AG08396 (cell line): ENCODE measurements at places on chromosomes 3 and 15.

DNA sequence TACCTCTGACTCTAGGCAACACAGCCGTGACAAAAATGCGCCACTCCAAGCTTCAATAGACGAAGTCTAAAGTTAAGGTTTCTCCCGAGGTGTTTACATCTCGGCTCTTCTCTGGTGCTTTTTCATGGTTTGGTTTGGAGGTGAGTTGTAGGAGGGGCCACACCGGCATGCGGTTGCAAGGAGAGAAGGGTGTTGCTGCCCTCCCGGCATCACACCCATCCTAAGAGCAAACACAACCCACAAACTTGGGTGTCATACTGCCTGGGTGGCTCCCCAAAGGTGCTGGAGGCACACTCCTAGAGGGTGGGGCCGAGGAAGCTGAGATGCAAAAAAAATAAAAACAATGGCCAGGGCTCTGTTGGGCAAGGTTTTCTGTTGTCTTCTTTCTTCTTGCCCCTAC lies 225.2 kb upstream of the ICE2 start:
- no peak for DNase-seq

DNA sequence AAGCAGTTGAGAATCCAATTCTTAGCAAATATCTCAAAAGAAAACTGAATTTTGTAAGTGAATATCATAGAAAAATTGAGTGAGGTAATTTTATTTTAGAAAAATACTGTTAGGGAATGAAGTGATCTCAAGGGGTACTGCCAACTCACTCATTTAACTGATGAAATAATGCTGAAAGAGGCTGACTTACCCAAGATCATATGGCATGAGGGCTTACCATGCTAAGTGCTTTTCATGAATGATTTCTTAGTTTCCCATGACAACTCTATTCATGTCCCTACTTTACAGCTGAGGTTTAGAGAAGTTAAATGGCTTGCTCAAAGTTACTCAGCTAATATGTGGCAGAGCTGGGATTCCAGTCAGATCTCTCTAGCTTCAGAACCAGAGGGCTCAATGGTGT lies 30.6 kb downstream of the CCDC14 start:
- DNase-seq = no peak

- no peak for DNase-seq
Observed at GRCh38 chr3:146337991-146338390, 87.1 kb upstream of the PLSCR4 start.

DNA sequence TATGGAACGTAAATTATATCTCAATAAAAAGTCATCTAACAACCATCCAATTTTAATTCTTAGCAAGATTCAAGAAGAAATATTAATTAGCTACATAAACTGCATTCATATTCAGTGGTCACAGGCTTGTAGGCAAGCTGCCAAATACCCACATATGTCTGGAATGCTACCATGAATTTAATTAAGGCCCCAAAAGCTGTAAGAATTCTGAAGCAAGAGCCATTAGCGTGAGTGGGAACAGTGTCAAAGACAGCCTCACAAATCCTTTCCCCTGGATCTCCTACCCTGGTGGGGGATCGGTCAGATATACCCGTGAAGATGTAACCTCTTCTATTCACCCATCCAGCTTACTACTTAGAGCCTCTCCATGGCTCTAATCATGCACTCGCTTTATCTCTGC lies 40.0 kb downstream of the ATG7 start:
- no peak for DNase-seq

GRCh38 chr15:82649226-82649999 lies 2.2 kb upstream of the CPEB1 start:
- no peak for DNase-seq

- peak; percentile 17 for DNase-seq
Observed at GRCh38 chr3:178454726-178455125, 81.5 kb upstream of the KCNMB2 start.

DNA sequence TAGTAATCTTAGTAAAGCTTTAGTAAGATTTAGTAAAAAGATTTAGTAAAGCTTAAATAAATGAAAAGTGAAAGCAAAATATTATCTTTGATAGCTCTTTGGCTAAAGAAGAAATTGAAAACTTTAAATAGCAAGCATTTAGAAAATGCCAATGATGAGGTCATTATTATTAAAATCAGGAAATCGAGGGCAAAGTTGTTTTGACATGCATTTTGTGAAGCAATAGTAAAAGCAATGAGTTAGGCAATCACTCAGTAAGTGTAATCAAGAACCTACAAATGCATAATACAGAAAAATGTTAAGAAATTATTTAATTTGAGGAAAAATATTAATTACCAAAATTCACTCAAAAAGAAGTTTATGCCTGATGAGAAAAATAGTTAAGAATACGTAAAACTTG lies 280.3 kb upstream of the MME start:
- DNase-seq = no peak

DNA sequence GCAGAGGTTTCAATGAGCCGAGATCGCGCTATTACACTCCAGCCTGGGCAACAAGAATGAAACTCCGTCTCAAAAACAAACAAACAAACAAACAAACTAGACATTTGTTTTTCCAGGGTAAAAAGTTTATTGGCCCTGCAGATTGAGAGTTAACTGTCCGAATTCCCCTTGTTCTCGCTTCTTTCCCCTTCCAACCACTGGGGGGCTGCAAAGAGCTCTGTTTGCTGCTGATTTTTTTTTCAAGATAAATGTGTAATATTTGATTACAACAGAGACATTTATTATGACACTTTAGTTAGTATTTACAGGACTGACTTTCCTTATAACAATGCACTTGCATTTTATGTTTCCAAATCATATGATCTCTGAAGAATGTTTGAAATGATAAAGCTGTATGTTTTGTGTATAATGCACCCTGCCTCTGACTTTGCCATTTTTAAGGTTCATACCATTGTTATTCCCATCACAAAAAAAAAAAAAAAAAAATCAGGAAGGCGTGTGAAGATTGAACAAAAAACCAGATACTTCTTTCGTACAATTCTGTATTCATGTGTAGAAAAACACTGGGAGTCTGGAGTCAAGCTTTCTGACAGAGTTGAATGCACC lies 2.8 kb downstream of the CLSTN2 start:
- DNase-seq = peak; percentile 66

- DNase-seq = no peak
Observed at GRCh38 chr15:29880341-29880740, 58.1 kb upstream of the TJP1 start.

- peak; percentile 64 for DNase-seq
Observed at GRCh38 chr15:94206463-94207167, 24.7 kb upstream of the MCTP2 start.

DNA sequence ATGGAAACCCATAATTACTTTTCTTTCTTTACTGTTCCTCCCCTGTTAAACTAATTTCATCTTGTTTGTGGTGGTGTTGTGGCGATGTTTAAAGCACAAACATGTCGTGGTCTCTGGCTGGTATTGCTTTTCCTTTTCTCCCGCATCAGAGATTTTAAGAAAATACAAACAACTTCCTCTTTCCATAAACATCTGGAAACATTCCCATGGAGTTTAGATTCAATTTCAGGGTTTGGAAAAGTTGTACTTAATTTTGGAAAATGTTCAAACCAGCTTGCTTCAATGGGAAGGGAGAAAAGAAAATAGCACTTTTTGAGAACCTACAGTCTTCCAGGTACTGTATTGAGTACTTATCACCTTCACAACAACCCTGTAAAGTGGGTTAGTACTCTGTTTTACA lies 30.4 kb downstream of the STARD9 start:
- DNase-seq = no peak

DNA sequence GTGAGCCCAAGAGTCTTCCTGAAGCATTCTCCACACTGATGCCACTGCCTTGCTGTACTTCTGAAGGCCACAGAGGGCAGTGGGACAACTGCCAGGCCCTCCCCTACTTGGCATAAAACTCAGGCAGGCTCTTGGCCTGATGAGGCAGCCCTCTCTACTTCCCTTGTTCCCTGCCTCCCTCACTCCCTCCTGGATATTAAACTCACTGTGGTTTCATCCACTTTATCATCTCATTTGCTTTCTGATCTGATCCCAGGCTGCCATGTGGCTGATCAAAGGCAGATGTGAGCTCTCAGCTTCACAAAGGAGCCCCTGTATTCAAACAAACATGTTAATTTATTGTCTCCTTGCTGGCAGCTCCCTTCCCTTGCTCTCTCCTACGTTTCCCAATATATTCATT lies 533.5 kb downstream of the IGSF11 start:
- DNase-seq = peak; percentile 3

DNA sequence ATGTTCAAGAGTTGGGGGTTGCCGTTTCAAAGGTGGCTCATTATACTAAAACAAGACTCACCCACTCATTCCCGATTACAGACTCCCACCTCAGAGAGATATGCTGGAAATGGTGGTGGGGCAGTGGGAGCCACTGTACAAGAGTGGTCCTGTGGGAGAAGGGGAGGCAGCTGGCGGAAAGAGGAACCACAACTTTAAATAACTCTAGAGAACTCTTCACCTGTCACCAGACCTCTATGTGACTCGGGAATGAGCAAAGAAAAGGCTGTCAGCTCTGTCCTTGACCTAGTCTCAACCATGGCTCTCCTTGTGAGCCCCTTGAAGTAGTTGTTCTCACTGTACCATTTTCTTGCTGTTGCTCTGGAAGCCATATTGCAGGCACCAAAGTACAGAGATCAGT lies 293.8 kb downstream of the CHST2 start:
- DNase-seq = no peak

DNA sequence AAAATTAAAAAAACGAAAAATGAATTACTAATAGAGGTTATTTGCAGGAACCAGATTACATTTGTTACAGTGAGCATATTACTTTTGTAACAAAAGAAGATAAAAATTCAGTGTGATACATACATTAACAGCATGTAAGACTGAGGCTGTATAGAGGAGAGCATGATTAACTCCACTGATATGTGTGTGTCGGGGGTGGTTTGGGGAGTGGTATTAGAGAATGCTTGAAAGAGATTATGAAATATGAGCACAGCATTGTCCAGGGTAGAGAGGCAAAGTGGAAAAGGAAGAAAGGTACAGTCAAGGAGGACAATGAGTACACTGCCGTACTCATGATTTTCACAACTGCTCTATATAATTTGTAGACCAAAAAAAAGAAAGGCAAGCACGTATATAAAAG lies 62.9 kb upstream of the LRRFIP2 start:
- no peak for DNase-seq

GRCh38 chr3:190621927-190622326 lies 108.0 kb downstream of the IL1RAP start:
- no peak for DNase-seq

DNA sequence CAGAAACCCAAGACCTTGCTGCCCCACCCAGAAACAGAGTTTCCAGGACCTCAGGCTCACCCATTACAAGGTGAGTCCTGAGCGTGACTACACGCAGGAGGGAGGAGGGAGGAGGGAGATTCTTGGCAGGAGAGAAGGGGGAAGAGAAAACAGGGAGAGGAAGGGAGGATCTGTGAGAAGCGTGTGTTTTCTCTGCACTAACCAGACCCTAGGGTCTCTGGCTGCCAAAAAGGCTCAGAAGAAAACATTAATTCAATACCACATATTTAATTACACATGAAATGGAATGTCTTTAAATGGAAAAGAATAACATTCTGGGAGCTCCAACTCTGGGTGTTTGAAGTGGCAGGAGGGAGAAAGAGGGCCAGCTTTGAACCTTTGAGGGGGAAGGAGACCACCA lies 309.0 kb downstream of the NTRK3 start:
- no peak for DNase-seq

DNA sequence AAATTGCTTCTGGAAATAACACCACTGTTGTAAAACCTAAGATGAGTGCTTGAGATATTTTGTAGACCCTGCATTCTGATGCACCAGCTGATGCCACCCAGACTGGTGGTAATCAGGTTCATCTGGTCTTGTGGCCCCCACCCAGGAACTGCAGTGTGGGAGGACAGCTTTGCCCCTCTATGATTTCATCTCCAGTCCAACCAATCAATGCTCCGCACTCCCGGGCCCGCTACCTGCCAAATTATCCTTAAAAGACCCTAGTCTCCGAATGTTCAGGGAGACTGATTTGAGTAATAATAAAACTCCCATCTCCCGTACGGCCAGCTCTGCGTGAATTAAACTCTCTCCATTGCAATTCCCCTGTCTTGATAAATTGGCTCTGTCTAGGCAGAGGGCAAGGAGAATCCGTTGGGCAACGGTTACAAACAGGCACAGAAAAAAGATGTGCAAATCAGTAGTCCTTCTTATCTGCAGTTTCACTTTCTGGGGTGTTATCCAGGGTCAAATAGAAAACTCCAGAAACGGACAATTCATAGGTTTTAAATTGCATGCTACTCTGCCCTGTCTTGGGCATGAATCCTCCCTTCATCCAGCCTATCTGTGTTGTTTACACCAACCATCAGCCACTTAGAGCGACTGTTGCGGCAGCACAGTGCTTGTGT lies 29.2 kb upstream of the TRPM1 start:
- no peak for DNase-seq
